ENCODE measurements at places on chromosomes 2 and 18. TPM values are rescaled to one million over a fixed set of nuclear protein-coding genes. Genes with fewer than 3 reads are reported as not detected.
A peak's percentile ranks its signal among the peaks of the same experiment; 100 is the strongest.

GRCh38 chr2:193538061-193538460, 1343.3 kb upstream of the TMEFF2 start:
- H3K4me3 ChIP-seq: no peak overlapping the region
- H3K27me3 ChIP-seq: no peaks in the 10 kb centered on the region
- DNase-seq: no peak
- H3K4me1 ChIP-seq: no peaks in the 10 kb centered on the region

DNA sequence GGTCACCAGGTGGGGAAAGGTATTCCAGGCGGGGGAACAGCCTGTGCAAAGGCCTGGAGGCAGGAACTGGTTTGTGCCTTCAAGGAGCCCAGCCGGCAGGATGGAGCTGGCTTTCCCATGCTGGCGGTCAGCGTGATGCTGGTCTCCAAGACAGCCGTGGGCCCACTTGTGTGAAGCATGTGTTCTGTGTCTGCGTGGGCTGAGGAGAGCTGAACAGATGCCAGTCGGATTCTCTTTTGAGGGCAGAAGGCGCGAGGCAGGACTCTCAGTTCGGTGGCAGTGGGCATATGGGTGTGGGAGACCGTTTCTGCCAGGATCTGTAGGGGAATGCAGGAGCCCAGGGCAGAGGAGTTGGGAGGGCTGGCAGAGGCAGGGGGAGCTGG, 191.6 kb downstream of the TWIST2 start:
- no peak overlapping the region for H3K4me3 ChIP-seq
- H3K36me3 ChIP-seq: no peaks in the 10 kb centered on the region
- no peaks in the 10 kb centered on the region for H3K27me3 ChIP-seq
- no peak overlapping the region for H3K27ac ChIP-seq

DNA sequence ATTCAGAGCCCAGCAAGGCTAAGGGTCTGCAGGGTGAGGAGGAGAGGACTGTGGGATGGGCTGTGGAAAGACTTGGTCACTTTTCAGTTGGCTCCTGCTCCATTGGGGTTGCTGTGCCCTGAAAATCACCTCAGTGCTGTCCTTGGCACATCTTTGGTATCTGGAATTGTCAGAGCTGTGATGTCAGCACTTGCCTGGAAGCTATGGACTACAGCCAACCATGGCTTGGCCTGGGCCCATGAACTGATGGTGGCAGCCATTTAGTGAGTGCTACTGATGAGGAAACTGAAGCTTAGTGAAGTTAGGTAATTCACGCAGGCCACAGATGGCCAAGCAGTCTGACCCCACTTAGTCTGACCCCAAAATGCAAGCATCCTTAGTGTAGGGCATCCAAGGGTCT, 121.8 kb upstream of the SERPINE2 start:
- peak; percentile 79 for DNase-seq
- H3K27me3 ChIP-seq: no peaks in the 10 kb centered on the region
- H3K27ac ChIP-seq: no peak overlapping the region
- H3K4me1 ChIP-seq: peaks cover 11% of the 10 kb centered on the region
- H3K36me3 ChIP-seq: no peaks in the 10 kb centered on the region

- H3K4me1 ChIP-seq: no peaks in the 10 kb centered on the region
- no peak for DNase-seq
- H3K36me3 ChIP-seq: no peaks in the 10 kb centered on the region
Observed at GRCh38 chr2:233091595-233092375, 31.6 kb downstream of the INPP5D start.

- no peak overlapping the region for H3K27ac ChIP-seq
- H3K4me1 ChIP-seq: no peaks in the 10 kb centered on the region
- H3K4me3 ChIP-seq: no peak overlapping the region
- H3K27me3 ChIP-seq: no peaks in the 10 kb centered on the region
Observed at GRCh38 chr2:117523711-117524238, 290.7 kb upstream of the DDX18 start.

DNA sequence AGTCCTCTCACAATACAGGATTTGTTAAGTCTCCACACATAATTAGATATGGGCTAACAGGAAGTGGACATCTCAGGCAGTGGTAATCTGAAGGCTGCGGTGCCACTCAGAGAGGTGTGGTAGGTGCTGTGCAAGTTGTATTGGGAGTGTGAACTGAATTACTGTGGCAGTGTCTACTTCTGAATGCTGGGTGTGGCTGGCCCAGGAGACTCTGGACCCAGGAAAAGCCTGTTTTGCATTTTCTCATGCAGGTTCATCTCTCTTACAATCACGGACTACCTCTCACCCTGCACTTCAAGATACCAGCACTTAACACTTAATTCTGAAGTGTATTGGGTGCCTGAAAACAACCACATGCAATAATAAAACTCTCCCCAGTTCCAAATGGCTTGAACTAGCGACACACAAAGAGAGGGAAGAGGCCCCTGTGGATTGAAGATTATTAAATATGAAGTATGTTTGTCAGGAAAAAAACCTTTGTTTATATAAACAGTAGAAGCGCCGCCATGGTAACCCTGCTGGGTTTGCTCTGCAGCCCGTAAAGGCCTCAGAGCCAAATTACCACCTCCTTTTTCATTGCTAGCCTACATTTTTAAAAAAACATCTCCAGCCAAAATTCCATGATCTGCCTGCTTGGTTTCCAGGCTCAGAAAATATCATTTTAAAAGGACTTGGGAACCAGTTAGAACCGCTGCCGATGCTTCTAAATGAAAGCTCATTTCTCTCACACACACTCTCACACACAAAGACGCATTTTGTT, 77.5 kb downstream of the GFPT1 start:
- H3K27ac ChIP-seq: peak overlapping the region; percentile 82
- no peak overlapping the region for H3K4me3 ChIP-seq
- H3K27me3 ChIP-seq: no peaks in the 10 kb centered on the region
- H3K36me3 ChIP-seq: no peaks in the 10 kb centered on the region

DNA sequence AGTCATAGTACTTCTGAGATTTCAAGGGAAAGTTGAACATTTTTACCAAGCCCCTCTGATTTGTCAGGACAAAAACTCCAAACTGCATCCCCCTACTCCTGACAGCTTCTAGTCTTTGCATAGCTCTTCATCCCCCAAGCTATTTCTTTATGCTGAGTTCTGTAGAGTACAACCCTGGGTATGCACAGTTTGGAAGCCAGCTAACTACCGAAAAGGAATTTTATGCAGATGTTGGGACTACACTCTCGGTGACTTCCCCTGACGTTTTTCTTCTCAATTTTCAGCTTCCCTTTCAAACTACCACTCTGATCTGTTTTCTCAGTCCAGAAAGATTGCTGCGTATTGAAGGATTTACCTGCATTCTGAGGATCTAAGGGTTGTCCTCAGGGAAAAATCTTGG, 1060.2 kb upstream of the ACVR2A start:
- no peak overlapping the region for H3K4me3 ChIP-seq
- H3K27ac ChIP-seq: no peak overlapping the region
- no peak for DNase-seq

GRCh38 chr2:216413882-216414281, 1.6 kb downstream of the SMARCAL1 start:
- no peak overlapping the region for H3K27ac ChIP-seq
- H3K4me1 ChIP-seq: no peaks in the 10 kb centered on the region
- H3K4me3 ChIP-seq: no peak overlapping the region

The CCDC121 gene
- polyA plus RNA-seq: 5.8 TPM

The FSHR gene
- polyA plus RNA-seq: 4.0 TPM

The DYNAP gene
- not detected for polyA plus RNA-seq

The OTOS gene
- not detected for polyA plus RNA-seq

The TMX3 gene
- 14.8 TPM for polyA plus RNA-seq

The DOK6 gene
- 3.5 TPM for polyA plus RNA-seq

The CTAGE1 gene
- not detected for polyA plus RNA-seq

The HAAO gene
- 6.2 TPM for polyA plus RNA-seq
